ENCODE measurements at places on chromosomes 3 and 15. TPM values are rescaled to one million over a fixed set of nuclear protein-coding genes. Genes with fewer than 3 reads are reported as not detected.

FGF7 gene
- polyA plus RNA-seq: 5.7 TPM

NRG4 gene
- 16.6 TPM for polyA plus RNA-seq

ITIH3 gene
- polyA plus RNA-seq: 0.19 TPM

GOLGA8H gene
- polyA plus RNA-seq: 0.13 TPM

SOX2 gene
- 8.1 TPM for polyA plus RNA-seq

PATL2 gene
- polyA plus RNA-seq: 2.3 TPM

ZBED2 gene
- polyA plus RNA-seq: not detected

CXCR6 gene
- 0.31 TPM for polyA plus RNA-seq

ABHD14A gene
- polyA plus RNA-seq: 12.2 TPM

LYZL4 gene
- polyA plus RNA-seq: not detected

GRAMD2A gene
- polyA plus RNA-seq: 0.37 TPM

ZIC4 gene
- not detected for polyA plus RNA-seq

DPPA2 gene
- not detected for polyA plus RNA-seq

HSPBAP1 gene
- 6.0 TPM for polyA plus RNA-seq

GOLGA6B gene
- polyA plus RNA-seq: not detected

PLA2G4D gene
- 0.18 TPM for polyA plus RNA-seq

NAALADL2 gene
- 1.9 TPM for polyA plus RNA-seq

HACD3 gene
- polyA plus RNA-seq: 13.5 TPM

REC114 gene
- polyA plus RNA-seq: not detected

KBTBD12 gene
- 0.46 TPM for polyA plus RNA-seq

SKOR1 gene
- not detected for polyA plus RNA-seq

OR5K2 gene
- not detected for polyA plus RNA-seq

FOXL2NB gene
- not detected for polyA plus RNA-seq

TGFBR2 gene
- 13.7 TPM for polyA plus RNA-seq

CIDEC gene
- 0.63 TPM for polyA plus RNA-seq

EXD1 gene
- not detected for polyA plus RNA-seq

SH2D7 gene
- not detected for polyA plus RNA-seq

FMN1 gene
- 1.7 TPM for polyA plus RNA-seq

C3orf22 gene
- not detected for polyA plus RNA-seq

SPSB4 gene
- polyA plus RNA-seq: not detected

ST8SIA2 gene
- polyA plus RNA-seq: not detected

CHST2 gene
- polyA plus RNA-seq: 0.73 TPM

GMNC gene
- not detected for polyA plus RNA-seq

GRIP2 gene
- 2.7 TPM for polyA plus RNA-seq

SLC24A5 gene
- polyA plus RNA-seq: 0.13 TPM

CRYGS gene
- polyA plus RNA-seq: 6.6 TPM

CACNA1D gene
- 0.85 TPM for polyA plus RNA-seq

RPL39L gene
- polyA plus RNA-seq: 13.7 TPM

C3orf85 gene
- polyA plus RNA-seq: not detected

PRR23A gene
- not detected for polyA plus RNA-seq

RIOX2 gene
- 13.0 TPM for polyA plus RNA-seq

ZCWPW2 gene
- 0.61 TPM for polyA plus RNA-seq

All from stomach (tissue), 19 donors.